Activated effector memory CD4-positive, alpha-beta T cell treated with Interleukin-2 at 50 U/mL for 16 hours (primary cell): ENCODE measurements at places on chromosomes 5 and 9.

GRCh38 chr9:135809166-135809565 is 98.2 kb downstream of the CAMSAP1 start:
- DNase-seq: no peak

DNA sequence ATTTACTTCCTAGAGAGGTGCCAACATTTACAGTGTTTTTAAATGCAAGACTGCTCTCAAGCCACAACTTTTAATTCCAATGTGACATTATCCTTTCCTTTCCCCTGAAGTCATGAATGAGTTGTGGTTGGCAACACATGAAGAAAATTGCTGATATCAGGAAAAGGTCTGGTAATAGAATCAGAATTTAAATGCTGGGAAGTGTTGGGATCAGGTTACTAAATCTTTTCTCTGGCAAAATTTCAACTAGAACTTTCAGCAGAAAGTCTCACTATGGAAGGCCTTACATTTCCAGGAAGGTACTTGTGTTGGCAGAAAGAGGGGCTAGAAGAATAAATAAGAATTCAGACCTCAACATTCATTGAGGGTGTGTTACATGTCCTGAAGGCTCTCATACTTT is 10.6 kb upstream of the SLC44A1 start:
- no peak for DNase-seq

DNA sequence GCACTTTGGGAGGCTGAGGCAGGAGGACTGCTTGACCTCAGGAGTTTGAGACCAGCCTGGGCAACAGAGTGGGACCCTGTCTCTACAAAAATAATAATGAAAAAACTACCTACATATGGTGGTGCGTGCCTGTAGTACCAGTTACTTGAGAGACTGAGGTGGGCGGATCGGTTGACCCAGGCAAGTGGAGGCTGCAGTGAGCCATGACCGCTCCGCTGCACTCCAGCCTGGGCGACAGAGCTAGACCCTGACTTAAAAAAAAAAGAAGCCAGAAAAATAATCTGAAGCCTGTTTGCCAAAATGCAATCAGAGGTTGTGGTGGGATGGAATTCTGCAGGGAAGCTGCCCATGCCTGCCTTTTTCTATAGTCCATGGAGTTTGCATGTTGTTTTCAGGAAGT is 50.4 kb upstream of the GGTA1 start:
- DNase-seq: no peak

DNA sequence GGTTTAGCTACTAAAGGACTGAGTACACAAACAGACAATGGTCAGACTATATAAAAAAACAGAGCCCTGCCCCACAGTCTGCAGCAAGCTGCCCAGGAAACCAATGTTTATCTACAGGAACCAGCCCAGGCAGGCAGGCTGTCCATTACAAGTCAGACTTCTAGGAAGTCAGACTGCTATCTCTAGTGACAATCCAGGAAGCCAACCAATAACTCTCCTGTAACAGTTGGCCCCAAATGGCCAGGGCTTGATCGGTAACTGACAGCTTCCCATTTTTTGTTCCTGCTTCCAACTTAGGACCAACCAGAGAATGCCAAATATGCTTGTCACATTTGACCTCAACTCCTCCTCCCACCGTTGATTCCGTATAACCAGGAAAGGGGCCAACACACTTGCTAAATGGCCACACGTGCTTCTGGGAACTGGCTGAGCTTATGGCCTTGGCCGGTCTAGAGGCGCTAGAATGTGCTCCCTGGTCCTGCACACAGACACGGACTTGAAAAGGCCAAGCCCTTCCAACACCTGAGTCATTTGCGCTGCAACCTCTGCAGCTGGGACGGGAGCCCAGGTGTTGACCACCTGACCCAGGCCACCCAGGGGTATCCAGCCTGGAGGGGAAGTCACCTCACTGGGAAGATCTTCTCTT is 79.6 kb upstream of the CDK20 start:
- DNase-seq: no peak

- no peak for DNase-seq
Observed at GRCh38 chr5:135690466-135690865, 111.7 kb upstream of the CXCL14 start.

- DNase-seq: no peak
Observed at GRCh38 chr9:95311961-95312360, 5.5 kb downstream of the FANCC start.

DNA sequence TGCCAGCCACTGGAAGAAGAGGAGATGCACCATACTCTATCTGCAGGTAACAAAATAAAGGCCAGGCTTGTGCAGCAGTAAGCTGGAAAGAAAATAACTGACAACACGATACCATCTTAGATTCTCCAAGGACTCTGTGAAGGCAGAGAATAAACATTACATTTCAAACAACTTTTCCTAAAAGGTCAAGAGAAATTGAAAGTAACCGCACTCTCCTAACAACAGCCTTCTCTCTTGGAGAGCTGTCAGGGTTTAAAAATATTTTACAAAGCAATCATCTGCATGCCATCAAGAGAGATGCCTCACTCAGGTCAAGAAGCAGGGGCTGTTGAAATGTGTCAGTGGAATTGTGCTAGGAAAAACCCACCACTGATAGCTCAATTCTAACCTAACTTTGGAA is 13.5 kb upstream of the TTLL11 start:
- no peak for DNase-seq
